CD8-positive, alpha-beta memory T cell (primary cell): ENCODE measurements at places on chromosomes 4 and X. TPM values are rescaled to one million over a fixed set of nuclear protein-coding genes. Genes with fewer than 3 reads are reported as not detected.

Gene LRAT
- total RNA-seq = not detected

Gene OCIAD1
- 114 TPM for total RNA-seq

Gene ARHGEF38
- total RNA-seq = not detected

Gene EDA
- total RNA-seq = 0.53 TPM

Gene SLC9B2
- total RNA-seq = 37.0 TPM

Gene MAGEC1
- total RNA-seq = not detected

Gene GAR1
- total RNA-seq = 63.9 TPM

Gene CWH43
- total RNA-seq = not detected

Gene MAGEE2
- total RNA-seq = not detected
